ENCODE measurements at places on chromosomes 6 and 20.

DNA sequence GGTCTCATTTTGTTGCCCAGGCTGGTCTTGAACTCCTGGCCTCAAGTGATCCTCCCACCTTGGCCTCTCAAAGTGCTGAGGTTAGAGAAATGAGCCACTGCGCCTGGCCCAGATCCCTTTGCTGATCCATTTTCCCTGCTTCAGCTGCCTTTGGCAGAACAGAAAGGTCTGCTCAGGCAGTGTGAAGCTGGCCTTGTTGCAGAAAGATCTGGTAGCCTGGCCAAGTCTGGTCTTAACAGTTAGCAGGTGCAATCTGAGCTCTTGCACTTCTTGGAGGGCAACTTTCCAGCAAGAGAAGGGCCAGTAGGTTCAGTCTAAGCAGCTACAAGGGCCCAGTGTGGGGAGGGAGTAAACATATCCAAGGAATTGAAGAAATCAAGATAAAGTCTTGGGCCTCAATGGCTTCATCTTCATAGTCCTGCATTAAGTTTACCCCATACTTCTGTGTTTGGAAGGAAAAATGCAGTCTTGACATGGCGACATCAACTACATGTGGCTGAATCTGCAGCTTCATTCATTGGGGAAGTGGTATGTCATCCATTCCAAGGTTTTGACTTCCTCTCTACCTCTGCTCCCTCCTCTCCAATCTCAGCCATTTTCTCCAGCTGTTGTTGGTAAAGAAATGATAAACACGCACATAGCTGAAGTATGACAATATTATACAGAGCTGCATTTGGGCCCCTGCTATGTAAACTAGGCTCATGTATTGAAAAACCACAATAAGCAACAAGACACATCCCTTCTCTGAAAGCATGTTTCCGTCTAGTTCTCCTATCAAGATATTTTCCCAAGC is 39.0 kb upstream of the NEDD9 start:
- no peak for DNase-seq

GRCh38 chr20:46333161-46333991 is 25.1 kb upstream of the CDH22 start:
- DNase-seq, result no peak

- DNase-seq, result no peak
These were observed 36.1 kb downstream of the EYA2 start for GRCh38 chr20:46930640-46931339.

- no peak for DNase-seq
These were observed 19.8 kb upstream of the ENPP1 start for GRCh38 chr6:131787766-131788712.

GRCh38 chr6:137651591-137652335 is 157.6 kb upstream of the OLIG3 start:
- no peak for DNase-seq

DNA sequence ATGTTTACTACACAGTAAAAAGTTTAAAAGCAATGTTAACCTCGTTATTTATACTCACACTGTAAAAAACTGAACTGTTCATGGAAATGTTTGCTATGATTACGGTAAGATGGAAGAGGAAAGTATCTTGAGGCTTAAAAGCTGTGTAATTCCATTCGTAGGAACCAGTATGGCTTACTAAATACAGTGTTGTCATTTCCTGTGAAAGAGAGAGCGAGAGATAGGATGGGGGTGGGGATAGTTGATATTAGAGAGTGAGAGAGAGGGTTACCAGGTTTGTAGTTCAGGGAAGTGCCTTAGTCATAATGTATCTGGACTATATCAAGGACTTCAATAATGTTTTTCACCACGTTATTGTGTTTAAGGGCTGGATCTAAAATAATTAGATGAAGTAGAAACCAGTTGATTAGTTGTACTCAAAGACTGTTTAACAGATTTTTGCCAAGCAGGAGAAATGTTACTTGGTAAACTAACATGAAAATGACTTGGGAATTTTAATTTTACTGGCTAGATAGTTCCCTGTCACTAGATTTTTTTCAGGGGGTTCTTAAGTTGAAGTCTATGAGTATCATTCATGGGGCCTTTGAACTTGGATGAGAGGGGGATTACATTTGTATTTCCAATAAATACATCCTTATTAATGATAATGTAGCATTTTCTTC is 30.4 kb downstream of the AFDN start:
- DNase-seq, result no peak

DNA sequence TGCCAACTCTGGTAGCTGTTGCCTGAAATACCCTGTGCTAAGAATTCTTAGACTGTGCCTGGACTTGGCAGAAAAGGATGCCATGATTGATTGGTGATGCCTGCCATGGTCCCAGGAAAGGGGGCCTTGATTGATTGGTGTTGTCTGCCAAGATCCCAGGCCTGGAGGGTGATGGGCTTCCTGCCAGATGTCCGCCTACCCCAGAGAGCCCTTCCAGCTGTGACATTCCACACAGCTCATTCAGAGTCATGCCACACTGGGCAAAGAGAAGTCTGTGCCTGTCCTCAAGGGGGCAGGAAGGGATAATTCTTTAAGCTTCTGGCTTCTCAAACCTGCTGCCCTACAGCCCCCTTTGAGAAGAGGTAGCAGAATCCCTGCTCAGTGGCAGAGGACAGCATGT is 24.6 kb downstream of the RIMS4 start:
- DNase-seq, result no peak

DNA sequence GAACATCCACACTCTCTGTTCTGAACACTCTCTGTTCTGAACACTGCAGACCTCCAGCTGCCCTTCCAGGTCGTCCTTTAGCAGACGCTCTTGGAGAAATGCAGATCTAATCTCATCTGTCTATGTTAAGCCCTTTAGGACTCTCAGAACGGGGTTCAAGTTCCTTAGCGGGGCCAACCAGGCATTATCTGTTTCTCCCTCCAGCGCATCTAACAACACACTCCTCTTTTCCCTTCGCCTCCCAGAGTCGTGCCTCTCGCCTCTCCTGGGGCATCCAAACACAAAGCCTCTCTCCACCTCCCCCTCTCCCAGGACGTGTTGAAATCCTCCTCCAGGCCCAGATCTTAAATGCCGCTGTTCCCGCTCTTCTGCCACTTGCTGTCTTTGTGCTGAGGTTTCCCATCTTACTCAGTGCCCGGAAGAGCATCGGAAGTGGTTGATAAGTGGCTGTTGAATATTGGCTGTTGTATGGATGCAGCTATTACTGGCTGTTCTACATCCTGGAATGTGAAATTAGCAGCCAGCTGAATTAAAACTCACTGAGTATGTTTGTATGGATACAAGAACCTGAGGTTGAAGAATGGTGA is 108.4 kb upstream of the GGTLC1 start:
- DNase-seq, result no peak

- DNase-seq, result no peak
These were observed 494.0 kb upstream of the MAP3K7 start for GRCh38 chr6:91080871-91081270.

GRCh38 chr20:1663917-1664316 is 6.3 kb upstream of the SIRPG start:
- no peak for DNase-seq

- no peak for DNase-seq
These were observed 223.7 kb upstream of the TSHZ2 start for GRCh38 chr20:52748285-52748932.

DNA sequence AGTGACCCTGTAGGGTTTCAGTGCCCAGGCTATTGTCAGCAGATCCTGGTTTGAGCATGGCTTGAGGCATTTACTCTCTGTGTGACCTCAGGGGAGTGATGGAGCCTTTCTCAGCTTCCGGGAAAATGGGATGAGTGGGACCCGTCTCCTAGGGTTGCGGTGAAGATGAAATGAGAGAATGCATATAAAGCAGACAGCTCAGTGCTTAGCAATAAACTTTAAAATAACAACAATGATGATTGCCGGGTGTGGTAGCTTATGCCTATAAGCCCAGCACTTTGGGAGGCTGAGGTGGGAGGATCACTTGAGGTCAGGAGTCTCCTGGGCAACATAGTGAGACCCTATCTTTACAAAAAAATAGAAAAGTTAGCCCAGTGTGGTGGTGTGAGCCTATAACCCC is 106.0 kb upstream of the MTHFD1L start:
- DNase-seq, result no peak

DNA sequence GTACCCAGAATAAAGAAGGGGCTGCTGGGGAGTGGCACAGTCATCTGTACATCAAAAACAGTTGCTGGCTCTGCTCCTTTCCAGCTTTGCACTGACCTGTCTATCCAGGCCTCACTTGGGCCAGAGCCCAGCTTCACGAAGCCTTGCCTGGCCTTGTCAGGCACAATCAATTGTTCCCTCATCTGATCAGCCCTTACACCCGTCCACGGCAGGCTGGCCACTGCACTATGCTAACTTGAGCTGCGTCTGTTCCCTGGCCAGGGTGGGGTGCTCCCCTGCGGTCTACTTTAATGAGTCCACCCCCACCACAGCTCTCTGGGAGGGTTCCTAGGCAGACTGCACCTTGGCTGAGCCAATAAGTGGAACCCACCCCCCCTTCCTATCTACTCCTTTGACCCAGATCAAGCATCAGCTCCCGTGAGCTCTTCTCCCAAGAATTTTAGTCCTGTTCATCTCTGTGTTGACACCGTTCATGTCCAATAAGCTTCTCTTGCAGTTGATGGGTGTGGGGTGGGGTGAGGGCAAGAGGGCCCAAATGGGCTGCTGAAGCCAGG is 74.3 kb upstream of the MLN start:
- DNase-seq, result no peak

GRCh38 chr6:125264476-125264875 is 37.3 kb downstream of the HDDC2 start:
- no peak for DNase-seq

DNA sequence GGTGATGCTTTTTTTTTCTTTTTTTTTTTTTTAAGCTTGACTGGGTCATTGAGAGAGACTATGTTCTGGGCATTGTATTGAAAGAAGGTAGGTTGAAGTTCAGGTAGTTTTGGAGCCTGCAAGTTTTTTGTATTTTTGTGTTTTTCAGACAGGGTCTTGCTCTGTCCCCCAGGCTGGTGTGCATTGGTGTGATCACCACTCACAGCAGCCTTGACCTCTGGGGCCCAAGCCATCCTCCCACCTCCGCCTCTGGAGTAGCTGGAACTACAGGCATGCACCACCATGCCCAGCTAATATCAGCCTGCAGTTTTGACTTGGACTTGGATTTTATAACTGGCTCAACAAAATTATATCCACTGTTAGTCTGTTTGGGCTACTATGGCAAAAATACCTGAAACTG is 31.7 kb upstream of the TFAP2A start:
- DNase-seq, result no peak

- no peak for DNase-seq
These were observed 56.3 kb downstream of the ANKS1A start for GRCh38 chr6:34945317-34945716.

DNA sequence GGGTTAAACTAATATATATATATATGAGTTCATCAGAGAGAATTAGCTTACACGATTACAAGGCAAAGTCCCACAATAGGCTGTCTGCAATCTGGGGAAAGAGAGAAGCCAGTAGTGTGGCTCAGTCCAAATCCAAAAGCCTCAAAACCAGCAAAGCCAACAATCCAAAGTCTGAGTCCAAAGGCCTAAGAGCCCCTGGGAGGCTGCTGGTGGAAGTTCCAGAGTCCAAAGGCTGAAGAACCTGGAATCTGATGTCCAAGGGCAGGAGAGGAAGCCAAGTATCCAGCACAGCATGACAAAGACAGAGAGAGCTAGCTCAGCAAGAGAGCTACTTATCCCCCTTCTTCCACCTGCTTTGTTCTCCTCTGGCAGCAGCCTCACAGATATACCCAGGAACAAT is 274.7 kb upstream of the ID4 start:
- DNase-seq, result no peak

DNA sequence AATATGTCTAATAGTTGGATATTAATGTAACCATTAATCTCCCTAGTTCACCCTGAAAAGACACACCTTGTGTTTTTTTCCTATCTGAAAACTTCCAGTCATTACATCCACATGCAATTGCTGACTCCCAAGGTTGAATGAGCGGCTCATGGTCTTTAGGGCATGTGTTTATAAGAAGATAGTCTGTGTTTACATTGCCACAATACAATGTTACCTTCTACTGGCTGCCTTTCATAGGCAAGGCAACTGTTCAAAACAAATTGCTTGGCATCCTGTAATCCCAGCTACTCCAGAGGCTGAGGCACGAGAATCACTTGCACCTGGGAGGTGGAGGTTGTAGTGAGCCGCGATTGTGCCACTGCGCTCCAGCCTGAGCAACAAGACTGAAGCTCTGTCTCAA is 86.8 kb upstream of the SHLD1 start:
- DNase-seq, result no peak

- DNase-seq, result no peak
These were observed 118.6 kb downstream of the OGFRL1 start for GRCh38 chr6:71406865-71407860.

DNA sequence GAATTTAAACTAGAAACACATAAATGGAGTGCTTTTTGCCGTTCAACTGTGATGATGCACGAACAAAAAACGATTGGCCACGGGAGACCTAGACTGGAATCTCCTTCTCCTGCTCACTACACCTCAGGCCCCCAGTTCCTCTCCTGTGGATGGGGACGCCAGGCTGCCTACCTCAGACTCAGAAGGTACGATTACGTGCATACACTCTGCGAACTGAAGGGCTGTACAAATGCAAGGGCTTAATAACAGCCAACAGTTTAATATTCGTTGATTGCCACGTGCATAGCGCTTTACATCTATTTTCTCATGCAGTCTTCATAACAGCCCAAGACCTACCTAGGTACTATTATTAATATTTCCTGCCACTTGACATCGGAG is 495 bp upstream of the ARMC2 start:
- no peak for DNase-seq

GRCh38 chr6:157089851-157090250 is 233.5 kb downstream of the TMEM242 start:
- DNase-seq, result no peak

- no peak for DNase-seq
These were observed 28.1 kb downstream of the ROS1 start for GRCh38 chr6:117397536-117398227.

DNA sequence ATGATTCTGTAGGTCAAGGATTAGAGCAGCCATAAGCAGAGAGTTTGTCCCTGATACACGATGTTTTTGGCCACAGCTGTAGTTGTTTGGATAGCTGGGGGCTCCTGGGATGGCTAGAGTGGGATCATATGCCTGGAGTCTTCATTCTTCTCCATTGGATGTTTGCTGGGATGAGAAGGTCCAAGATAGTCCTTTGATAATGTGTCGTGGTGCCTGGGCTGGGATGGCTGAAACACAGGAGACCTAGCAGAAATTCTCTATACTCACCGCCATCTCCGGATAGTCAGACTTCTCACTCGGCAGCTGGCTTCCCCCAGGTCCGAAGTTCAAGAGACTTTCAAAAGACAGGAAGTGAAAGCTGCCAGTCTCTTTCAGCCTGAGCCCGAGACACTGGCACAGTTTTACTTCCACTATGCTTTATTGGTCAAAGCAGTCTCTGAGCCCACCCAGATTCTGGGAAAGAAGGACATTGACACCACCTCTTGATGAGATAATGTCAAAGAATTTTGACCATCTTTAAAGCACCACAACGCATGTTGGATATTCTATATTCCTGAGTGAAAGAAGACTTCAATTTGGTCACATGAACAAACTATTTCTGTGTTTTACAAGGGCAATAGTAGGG is 16.0 kb downstream of the MARCKS start:
- no peak for DNase-seq

GRCh38 chr6:27224729-27225128 is 22.8 kb upstream of the PRSS16 start:
- DNase-seq, result no peak
